ENCODE measurements at places on chromosomes 12 and 14. TPM values are rescaled to one million over a fixed set of nuclear protein-coding genes. Genes with fewer than 3 reads are reported as not detected.

The RD3L gene
- not detected for total RNA-seq

GRCh38 chr14:75961662-75962061, 20.1 kb downstream of the TGFB3 start:
- no peak for DNase-seq

DNA sequence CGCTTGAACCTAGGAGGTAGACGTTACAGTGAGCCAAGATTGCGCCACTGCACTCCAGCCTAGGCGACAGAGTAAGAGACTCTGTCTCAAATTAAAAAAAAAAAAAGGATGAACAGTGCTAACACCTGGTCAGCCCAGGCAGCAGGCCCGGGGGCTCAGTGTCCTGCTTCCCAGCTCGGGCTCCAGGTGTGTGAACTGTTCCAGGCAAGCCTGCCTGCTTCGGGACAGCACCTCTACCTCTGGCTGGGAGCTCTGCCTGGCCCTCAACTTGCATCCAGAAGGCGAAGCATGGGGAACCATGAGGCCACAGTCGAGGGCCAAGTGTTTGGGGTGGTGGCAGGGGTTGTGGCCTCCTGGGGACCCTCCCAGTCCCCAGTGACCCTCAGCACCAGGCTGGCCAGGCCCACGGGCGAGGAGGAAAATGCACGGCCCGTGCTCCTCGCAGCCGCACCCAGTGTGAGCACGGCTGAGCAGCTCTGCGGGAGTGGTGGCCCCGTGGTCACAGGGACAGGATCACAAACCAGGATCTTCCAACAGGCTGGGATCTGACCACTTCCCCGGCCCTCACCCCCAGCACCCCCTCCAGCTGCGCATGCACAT, 15.5 kb downstream of the CDCA4 start:
- no peak for DNase-seq

DNA sequence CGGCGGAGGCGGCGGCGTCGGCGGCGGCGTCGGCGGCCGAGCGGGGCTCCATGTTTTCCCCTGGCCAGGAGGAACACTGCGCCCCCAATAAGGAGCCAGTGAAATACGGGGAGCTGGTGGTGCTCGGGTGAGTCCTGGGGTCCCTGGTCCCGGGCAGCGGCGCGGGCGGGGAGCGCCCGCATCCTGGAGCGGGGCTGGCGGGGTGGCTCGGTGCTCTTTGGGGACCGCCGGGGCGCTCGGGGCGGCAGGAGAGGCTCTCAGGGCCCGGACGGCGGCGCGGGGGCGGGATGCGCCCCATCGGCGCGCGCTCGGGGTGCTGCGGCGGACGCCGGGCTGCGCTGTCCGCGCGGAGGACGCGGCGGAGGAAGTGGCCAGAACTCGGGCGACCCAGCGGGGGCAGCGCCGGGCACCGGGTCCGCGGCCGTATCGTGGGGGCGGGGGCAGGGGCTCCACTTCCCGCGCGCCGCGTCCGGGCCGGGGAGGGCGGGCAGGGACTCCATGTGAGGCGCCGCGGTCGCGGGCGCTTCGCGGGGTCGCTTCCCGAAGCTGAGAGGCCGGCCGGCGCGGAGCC, 485 bp downstream of the PELI2 start:
- peak; percentile 12 for DNase-seq

DNA sequence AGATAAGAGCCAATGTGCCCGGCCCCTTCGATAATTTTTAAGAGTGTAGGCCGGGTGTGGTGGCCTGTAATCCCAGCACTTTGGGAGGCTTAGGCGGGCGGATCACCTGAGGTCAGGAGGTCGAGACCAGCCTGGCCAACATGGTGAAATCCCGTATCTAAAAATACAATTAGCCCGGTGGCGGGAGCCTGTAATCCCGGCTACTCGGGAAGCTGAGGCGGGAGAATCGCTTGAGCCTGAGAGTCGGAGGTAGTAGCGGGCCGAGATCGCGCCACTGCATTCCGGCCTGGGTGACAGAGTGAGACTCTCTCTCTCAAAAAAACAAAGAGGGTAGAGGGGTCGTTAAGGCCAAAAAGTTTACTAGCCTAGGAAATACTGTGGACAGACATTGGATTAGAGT, 2.6 kb downstream of the KRAS start:
- DNase-seq, result no peak

The DHH gene
- not detected for total RNA-seq

- no peak for DNase-seq
Observed at GRCh38 chr14:25140411-25140810, 90.5 kb upstream of the STXBP6 start.

- no peak for DNase-seq
Observed at GRCh38 chr12:103310546-103311270, 185.1 kb downstream of the C12orf42 start.

DNA sequence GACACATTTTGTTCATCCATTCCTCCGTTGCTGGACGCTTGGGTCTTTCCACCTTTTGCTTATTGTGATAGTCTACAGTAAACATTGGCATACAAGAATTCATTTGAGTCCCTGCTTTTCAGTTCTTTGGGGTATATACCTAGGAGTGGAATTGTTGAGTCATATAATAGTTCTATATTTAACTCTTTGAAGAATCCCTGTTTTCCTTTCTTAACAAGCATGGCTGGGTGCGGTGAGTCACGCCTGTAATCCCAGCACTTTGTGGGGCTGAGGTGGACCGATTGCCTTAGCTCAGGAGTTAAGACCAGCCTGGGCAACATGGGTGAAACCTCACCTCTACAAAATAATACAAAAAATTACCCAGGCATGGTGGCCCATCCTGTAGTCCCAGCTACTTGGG, 75.4 kb downstream of the CCDC92 start:
- DNase-seq, result no peak

Measured in activated CD4-positive, alpha-beta T cell treated with anti-CD3 and anti-CD28 coated beads, Interleukin-2, amount 10 ng/mL, durations not matched to agents 7 days and 5 days (primary cell).